ENCODE measurements at places on chromosomes 7 and 10.

DNA sequence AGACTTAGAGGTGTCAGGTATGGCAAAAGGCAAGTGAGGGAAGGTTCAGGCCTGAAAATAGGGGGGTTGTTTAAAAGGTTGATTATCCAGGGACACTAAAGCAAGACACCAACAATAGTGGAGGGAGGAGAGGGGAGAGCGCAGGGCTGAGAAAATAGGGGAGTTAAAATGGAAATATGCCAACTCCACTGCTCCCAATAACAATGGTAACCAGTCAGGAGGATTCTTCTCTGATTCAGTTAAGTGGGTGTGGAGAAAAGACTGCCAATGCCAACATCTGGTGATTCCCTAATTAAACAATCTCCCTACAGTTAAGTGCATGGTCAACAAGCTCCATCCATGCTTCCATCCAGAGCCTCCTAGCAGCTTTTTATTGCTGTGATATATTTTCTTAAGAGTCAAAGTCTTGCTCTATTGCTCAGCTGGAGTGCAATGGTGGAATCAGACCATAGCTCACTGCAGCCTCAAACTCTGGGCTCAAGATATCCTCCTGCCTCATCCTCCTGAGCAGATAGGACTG is 183.3 kb downstream of the JAZF1 start:
- DNase-seq: no peak

DNA sequence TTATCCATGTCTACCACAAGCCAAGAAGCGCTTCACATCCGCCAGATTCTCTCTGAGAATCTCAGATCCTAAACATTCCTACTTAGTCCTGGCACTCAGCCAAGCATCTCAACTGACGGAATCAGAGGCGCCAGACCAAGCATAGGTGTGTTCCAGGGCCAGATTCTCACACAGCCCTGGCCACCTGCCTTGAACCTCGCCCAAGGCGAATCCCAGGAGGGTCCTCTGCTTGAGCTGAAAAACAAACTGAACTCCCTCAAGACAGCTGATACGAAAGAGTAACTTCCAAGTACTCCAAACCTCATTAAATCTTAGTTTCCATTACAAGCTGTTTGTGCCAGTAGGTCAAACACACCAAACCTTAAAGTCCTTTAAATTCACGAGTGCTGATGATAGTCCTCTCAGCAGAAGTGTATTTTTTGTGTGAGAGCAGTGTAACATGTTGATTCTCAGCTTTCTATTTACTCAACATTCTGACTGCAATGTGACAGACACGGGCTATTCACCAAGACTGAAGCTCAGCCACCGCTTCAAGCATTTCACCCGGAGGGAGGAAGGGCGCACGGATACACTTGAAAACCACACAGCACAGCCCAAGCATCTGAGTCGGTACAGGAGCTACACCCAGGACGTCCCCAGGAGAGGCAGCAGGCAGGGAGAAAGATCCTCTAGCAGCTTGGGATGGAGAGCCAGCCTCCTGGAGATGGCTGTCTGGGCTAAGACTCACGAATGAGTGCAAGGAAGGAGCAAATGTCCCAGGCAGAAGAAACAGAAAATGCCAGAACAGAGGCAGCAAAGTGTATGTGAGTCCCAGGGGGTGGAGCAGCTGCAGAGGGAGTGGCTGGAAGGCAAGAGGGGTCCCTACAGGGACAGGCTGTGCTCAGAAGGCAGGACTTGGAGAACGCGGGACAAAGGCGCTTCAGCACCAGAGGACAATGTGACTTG is 6.0 kb downstream of the PARD3 start:
- no peak for DNase-seq

GRCh38 chr7:96700516-96700915 is 9.1 kb downstream of the SEM1 start:
- DNase-seq: no peak

- no peak for DNase-seq
Observed at GRCh38 chr7:130426564-130426963, 14.3 kb downstream of the CEP41 start.

- no peak for DNase-seq
Observed at GRCh38 chr7:99621271-99621670, 4.5 kb downstream of the ZSCAN25 start.

GRCh38 chr7:129514683-129515082 is 12.4 kb downstream of the SMKR1 start:
- no peak for DNase-seq

DNA sequence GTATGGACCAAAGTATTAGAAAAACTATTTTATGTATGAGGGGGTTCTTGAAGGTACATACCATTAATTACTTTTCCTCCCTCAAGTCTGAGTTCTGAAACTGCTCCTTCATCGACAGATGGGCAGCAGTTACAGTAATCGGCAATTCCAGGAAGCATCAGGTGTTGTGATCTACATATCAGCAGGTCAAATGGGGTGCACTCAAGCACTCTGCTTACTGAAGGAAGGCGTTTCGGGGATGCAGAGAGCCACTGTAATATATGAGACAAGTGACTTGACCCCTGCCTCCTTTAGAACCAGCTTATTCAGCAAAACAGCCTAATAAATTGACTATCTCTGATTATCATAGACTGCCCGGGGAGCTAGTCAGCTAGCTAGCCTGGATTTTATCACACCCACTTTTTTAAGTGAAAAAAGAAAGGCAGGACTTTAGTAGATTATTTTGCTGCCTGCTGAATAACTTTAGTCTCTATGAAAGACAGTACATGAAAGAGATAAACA is 4.2 kb downstream of the SMNDC1 start:
- no peak for DNase-seq

DNA sequence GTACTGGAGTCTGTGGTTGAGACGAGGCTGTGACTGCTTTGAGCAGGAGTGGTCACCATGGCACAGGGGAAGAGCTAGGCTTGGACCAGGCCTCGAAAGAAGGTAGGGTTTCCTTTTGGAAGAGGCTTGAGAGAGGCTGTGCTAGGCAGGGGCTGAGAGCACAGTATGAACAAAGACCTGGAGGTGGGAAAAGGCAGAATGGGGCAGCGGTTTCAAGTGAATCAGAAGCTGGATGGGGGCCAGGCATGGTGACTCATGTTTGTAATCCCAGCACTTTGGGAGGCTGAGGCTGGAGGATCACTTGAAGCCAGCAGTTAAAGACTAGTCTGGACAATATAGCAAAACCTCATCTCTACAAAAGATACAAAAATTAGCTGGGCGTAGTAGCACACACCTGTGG is 65.9 kb downstream of the CLIP2 start:
- no peak for DNase-seq

DNA sequence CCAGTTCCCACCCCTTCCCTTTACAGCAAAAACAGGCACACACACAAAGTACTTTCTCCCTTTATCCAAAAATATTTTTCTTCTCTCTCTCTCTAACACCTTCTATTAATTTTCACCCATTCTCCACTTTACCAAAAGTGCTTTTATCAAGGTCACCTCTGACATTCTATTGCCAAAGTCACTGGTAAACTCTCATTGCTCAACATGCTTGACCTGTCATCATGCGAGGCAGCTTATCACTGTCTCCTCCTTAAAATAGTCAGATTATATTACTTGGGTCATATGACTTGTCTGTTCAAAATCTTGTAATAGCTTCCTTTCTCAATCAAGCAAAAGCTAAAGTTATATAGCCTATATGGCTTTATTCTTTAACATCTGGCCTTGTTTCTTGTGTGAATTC is 28.6 kb downstream of the MACC1 start:
- no peak for DNase-seq

- no peak for DNase-seq
Observed at GRCh38 chr10:119933179-119933578, 40.6 kb downstream of the SEC23IP start.

DNA sequence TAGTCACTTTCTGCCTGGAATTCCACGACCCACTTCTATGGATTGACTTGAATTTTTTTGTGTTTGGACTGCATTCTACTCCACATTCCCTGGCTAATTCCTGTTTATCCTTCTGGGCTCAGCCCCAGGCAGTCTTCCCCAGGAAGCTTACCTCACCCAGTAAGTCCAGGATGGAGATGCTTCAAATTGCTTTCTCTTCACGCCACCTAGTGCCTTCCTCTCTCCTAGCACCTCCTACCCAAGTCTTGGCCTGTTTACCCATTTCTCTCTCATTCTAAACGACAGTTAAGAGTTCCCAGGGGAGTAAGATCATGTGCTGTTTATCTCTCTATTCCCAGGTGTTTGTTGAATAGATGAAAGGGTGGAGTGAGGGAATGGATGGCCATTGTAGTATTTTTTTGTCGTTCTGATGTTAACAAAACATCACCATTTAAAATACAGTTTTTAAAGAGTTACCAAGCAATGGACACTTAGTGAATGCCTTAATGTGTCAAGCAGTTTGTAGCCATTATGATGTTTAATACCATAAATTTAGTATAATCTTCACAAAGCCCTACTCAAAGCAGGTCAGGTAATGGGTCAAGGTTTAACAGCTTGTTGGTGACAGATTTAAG is 45.5 kb upstream of the TARP start:
- DNase-seq: peak; percentile 66

DNA sequence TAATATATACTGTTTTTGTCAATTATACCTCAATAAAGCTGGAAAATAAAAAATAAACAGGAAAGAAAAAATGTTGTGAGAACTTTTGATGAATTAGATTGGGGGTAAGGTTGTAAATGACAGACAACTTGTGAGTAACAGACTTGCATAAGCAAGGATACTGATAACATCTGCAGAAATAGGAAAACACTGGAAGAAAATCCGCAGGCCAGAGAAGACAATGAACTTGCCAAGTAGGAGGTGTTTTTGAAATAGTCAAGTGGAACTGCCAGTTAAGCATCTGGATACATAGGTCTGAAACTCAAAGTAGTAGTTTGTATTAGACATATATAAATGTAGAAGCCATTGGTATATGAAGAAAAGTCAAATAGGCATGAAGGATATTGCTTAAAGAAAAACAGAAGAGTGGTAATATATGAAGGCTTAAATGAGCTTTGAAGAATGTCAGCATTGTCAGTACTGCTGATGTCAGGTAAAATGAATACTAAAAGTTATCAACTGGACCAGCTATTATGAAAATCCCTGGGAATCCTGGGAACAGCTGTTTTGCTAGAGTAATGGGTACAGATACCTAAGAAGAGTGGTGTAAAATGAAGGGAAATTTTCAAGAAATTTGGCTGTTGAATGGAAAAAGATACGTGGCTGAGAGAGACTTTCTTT is 58.7 kb downstream of the DNAJC1 start:
- no peak for DNase-seq

- no peak for DNase-seq
Observed at GRCh38 chr10:119413093-119413453, 129.4 kb downstream of the RGS10 start.

- no peak for DNase-seq
Observed at GRCh38 chr10:133461841-133462240, 8.1 kb downstream of the SCART1 start.

DNA sequence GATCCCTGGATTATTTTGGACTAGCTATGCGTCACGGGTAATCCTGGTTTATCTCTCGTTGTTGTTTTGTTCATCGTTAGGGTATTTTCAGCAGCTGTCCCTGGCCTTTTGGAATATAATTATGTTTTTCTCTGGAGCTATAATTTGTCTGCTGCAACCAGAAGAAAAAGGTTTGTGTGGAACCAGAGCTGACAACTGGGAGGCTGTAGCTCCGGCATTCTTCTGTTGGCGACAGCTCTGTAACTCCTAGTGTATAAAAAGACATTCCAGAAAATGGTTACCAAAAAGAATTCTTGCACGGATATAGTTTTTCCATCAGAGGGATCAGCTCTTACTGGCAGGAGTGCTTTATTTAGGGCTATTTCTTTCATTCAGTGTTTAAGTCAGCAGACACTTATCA is 130.9 kb upstream of the PRR15 start:
- no peak for DNase-seq

- no peak for DNase-seq
Observed at GRCh38 chr7:123709525-123709924, 39.3 kb downstream of the WASL start.

GRCh38 chr10:18097524-18097923 is 42.7 kb upstream of the CACNB2 start:
- no peak for DNase-seq

DNA sequence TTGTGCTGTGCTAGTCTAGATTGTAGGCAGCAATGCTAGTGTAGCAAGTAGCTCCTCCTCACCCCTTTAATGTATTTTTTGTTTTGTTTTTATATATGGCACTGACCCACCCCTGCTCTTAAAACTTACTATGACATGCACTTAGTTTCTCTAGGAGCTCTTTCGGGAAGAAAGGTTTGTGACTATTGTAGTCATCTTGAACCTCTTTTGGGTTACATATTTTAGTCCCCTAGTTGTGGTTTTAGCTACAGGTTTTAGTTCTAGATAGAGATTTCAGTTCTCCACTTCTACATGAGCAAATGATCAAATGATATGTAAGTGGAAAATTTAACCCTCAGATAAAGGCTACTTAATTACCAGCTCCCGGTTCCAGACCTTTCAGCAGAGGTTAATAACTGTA is 14.9 kb downstream of the MINPP1 start:
- no peak for DNase-seq

- DNase-seq: no peak
Observed at GRCh38 chr10:101495324-101495925, 92.6 kb downstream of the POLL start.

DNA sequence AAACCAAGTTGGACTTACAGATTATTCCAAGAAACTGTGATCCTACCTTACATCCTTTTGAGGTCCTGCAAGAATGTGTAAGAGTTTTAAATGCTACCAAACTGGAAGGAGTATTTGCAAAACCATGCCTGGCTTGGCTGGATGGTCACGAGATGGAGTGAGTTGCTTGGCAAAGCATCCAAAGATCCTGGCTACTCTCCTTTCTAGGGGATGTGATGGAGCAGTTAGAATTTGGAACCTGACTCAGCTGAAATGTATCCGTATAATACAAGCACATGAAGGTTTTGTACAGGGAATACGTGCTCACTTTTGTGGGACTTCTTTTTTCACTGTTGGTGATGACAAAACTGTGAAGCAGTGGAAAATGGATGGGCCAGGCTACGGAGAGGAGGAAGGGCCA is 13.3 kb upstream of the SYPL1 start:
- no peak for DNase-seq

GRCh38 chr7:47318395-47319182 is 263.3 kb downstream of the TNS3 start:
- DNase-seq: no peak

DNA sequence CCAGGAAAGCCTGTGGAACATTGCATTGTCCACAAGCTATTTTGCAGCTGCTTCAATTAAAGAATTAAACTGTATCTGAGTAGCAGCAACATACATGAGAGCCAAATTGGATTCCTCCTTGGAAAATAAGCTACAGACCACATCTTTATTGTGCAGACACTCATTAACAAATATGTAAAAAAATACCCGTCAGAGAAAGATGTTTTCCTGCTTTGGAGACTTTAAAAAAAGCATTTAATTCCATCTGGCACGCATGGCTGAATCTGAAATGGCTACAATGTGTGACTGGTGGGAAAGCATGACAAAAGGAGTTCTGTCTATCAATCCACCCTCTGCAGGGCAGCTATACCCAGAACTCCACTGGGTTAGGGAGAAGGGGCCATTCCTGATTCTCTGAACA is 73.1 kb upstream of the HPS1 start:
- DNase-seq: no peak

Data from iPS DF 6.9 (cell line).